ENCODE measurements at places on chromosomes 6 and 20.
A peak's percentile ranks its signal among the peaks of the same experiment; 100 is the strongest.

GRCh38 chr20:20273286-20273685 lies 94.6 kb upstream of the INSM1 start:
- no peak for DNase-seq

GRCh38 chr6:109130065-109130464 lies 34.8 kb downstream of the CEP57L1 start:
- DNase-seq: no peak

GRCh38 chr6:16224409-16224808 lies 14.0 kb upstream of the GMPR start:
- DNase-seq: peak; percentile 98

DNA sequence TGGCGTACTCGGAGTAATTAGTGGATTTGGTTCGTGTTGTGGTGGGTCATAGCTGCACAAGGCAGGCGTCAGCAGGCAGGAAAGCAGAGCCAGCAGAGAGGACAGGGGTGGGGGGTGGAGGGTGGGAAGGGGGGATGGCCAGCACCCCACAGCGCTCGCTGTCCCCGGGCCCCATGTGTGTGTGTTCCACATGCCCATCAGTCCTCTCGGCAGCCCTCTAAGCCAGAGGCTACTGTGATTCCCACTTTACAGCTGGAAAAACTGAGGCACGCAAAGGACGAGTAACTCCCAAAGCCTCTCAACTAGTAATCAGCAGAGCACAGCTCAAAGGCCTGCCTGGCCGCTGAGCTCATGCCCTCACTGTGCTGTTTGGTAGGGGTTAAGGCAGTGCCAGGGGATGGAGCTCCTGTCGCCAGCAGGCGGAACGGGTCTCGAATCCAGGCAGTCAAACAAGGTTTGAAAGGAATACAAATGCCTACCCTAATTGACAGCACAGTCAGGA lies 175.2 kb downstream of the ZDHHC14 start:
- no peak for DNase-seq

DNA sequence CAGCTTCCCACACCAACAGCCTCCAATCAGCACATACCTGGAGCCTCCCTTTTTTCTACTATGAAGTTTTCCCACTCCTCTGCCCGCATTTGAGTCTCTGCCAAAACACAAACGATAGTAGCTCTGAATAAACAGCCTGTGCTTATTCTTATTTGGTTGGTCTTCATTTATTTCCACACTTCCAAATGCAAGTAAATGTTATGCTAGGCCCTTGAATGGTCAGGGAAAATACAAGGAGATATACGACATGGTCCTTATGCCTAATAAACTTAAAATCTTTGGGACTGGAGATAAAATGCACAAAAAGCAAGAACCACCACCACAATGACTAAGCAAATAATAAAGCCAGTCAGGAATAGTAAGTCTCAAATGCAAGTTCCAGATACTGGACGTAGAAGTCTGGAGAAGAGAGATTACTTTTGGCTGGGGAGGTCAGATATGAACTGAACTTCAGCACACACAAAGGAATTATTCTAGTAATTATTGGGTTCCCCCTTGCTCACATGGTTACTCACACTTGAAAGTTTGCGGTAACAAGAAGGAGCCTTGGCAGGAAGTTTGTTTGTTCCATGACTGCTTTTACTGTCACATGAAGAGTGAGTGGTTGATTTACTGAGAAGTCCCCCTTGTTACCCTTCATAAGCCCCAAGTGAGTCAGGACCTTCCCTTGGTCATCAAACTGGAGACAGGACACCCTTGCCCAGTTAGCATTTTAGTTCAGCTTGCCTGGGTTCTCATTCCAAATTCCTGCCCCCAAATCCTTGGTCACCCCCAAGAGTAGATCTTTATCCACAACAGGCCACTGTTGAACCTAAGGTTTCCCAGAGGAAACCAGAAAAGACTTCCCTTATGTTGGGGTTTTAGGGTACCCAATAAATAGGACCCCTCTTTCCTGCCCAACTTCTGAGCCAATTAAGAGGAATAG lies 511.2 kb upstream of the JARID2 start:
- peak; percentile 98 for DNase-seq

DNA sequence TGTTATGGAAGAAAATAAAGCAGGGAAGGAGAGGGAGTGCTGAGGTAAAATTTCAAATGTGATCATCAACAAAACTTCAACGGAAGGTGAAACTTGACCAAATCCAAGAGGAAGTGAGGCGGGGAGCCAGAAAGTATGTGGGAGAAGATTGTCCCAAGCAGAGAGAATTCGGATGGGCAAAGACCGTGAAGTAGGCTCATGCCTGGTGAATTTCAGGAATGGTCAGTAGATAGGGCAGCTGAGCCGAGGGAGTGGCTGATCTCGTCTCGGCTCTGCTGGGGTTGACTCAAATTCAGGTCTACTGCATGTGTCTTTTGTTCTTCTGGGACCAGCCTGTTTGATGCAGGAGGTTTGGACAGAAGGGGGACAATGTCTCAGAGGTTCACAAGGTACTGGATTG lies 7.0 kb upstream of the CSNK2A1 start:
- DNase-seq: no peak

GRCh38 chr6:17577059-17577458 lies 23.0 kb upstream of the FAM8A1 start:
- DNase-seq: no peak

GRCh38 chr20:58959652-58960051 lies 21.4 kb upstream of the NELFCD start:
- peak; percentile 26 for DNase-seq

All from OCI-M1 (cell line).